ENCODE measurements at places on chromosomes 1 and 21. TPM values are rescaled to one million over a fixed set of nuclear protein-coding genes. Genes with fewer than 3 reads are reported as not detected.

DNA sequence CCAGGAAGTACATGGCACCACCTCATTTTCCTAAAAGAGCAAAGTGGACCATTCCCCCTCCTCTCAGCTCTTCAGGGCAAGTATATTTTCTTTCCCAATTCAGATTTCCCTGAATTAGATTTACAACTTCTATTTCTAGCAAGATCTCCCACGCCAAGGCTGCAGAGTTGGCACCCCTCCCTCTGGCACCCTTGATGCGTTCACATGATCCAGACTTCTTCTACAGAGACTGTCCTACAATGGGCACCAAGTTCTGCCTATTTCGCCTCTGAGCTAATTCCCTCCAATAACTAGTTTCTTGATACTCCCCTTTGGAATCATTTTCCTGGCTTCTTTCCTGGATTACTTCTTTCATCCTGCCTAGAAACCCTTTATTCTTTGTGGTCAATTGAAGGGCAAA is 122.0 kb downstream of the CDC7 start:
- peak; percentile 66 for DNase-seq

The HYI gene
- 67.4 TPM for polyA plus RNA-seq

DNA sequence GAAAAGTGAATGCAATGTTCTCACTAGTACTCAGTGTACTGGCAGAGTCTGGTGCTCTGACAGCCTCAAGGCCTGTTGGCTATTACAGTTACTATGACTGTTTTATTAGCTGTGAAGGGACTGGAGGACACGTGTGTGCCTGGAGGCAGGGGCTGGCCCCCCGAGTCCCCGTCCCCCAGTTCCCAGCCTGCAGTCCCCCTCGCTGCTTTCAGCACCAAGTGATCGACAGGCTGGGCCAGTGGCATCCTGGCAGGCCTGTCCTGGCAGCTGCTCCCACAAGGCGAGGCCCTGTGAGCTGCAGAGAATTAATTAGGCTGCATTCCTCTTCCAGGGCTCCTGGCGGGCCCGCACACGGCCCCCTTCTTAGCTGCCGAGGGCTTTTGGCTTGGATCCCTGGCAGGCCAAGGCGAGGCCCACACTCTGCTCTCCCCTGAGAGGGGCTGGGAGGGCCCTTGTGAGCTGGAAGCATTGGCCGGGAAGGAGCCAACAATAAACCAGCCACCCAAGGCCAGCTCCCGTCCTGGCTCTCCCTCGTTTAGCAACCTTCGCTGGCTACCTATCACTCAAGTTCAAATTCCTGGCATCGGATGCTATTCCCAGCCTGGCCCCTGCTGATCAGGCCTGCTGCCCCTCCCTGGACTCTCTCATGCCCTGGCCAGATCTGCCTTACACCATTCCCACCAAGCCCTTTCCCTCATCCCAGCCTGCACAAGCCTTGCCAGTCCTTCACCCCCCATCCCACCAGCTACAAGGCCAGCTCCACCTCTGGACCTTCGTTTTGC is 9.8 kb downstream of the EDN2 start:
- DNase-seq, result peak; percentile 48

DNA sequence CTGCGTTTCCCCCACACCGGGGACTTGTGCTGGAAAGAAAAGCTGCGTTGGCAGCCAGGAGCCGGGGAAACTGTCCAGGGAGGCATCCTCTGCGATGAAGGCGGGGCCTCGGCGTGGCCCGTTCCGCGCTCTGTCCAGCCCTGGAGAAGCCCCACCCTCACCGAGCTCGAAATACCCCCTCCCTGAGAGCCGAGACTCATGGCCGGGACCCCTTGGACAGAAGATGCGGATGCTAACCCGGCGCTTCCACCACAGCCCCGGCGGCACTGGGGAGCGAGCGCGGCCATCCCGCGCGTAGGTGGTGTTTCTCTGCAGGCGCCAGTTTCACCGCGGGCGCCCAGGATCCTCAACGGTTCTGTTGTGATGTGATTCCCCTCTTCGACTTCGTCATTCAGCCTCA is 31.6 kb downstream of the PDE9A start:
- no peak for DNase-seq
